ENCODE measurements at places on chromosomes 2 and 18.

DNA sequence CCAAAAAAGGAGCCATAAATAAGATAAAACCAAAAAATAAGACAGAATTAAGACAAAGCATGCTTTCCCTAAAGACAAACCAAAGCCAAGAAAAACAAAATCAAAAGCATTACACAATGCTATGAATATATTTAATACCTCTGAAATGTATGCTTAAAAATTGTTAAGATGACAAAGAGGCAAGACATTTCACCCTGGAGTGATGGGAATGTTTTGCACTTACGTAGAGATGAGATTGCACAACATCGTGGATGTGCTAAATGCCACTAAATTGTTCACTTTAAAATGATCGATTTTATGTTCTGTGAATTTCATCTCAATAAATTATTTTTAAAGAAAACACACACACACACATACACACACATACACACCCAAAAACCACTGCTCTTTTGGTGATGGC is 386.6 kb upstream of the KLHL29 start:
- no peak for DNase-seq

GRCh38 chr2:60505880-60506260 is 47.6 kb downstream of the BCL11A start:
- peak; percentile 46 for DNase-seq

- DNase-seq, result no peak
Measured at GRCh38 chr2:11456251-11456650, 9.7 kb downstream of the E2F6 start.

DNA sequence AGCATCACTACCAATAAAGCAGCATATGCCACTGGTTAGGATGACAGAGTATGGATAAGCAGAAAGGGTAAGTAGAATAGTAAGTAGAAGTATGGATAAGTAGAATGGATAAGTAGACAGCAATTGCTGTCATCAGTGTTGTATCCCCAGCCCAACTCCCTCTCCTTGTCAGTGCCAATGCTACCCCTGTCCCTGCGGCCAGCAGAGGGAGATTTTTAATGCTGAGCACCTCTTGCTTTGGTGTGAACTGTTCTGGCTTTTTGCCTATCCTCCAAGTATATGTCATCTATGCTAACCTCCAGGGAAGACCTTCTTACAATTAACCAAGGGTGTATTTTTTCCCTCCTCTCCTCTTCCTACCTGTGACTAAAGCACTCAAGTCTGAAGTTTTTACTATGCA is 136.7 kb upstream of the SPHKAP start:
- DNase-seq, result no peak

GRCh38 chr2:188430705-188431104 is 139.0 kb downstream of the GULP1 start:
- DNase-seq, result no peak

- no peak for DNase-seq
Measured at GRCh38 chr2:65044097-65044735, 12.0 kb upstream of the CEP68 start.

DNA sequence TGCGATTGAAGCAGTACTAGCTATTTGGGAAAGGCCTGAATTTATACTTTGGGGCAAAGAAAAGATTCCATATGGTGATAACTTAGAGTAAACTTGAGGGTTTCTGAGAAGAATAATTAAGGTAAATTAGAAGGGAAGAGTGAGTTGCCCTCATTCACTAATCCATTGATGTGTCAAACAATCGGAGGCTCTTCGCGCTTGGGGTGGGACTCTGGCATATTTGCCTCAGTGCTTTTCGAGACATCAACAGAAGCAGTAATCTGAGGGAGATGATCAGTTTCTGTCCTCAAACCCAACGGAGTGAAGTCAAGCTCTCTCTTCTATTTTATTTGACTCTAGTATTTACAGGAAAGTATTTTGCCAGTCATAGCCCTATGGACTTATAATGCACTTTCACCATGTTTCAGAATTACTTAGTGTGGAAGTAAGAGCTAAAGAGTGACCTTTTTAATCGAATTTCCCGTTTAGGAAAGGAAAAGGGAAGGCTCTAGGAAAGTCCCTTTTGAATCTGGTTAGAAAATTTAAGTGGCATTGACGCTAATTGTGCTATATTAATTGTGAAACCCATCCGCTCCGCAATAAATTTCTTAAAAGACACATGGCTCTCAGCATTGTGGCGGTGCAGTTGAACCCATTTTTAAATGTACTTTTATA is 1.3 kb downstream of the RAB10 start:
- peak; percentile 71 for DNase-seq

- no peak for DNase-seq
Measured at GRCh38 chr2:69018678-69019095, 5.7 kb downstream of the ANTXR1 start.

DNA sequence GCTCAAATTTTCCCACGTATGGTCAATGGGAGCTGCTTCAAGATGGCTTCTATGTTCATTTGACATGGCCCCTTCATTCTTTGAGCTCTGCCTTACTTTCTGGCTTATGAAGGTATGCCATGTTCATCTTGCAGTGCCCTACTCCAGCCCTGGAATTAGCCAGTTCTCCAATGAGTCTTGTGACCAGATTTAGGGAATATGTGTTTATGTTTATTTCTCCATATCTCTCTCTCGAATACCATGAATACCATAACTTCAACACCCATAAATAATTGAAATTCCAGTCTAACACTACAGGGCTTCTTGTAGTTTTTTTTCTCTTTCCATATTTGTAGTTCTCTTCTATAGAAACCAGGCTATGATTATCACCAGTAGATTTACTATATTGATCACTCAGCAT is 39.7 kb downstream of the EPB41L5 start:
- DNase-seq, result no peak

- no peak for DNase-seq
Measured at GRCh38 chr2:140542627-140543026, 1588.2 kb downstream of the LRP1B start.

DNA sequence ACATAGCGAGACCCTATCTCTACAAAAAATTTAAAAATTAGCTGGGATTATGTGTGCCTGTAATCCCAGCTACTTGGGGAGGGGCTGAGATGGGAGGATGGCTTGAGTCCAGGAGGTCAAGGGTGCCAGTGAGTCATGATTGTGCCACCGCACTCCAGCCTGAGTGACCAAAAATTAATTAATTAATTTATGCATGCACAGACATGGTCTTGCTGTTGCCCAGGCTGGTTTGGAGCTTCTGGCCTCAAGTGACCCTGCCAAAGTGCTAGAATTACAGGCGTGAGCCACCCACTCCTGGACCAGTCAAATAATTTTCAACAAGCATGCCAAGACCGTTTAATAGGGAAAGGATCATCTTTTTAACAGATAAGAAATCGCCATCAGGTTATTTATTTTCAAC is 57.7 kb upstream of the TFCP2L1 start:
- no peak for DNase-seq

DNA sequence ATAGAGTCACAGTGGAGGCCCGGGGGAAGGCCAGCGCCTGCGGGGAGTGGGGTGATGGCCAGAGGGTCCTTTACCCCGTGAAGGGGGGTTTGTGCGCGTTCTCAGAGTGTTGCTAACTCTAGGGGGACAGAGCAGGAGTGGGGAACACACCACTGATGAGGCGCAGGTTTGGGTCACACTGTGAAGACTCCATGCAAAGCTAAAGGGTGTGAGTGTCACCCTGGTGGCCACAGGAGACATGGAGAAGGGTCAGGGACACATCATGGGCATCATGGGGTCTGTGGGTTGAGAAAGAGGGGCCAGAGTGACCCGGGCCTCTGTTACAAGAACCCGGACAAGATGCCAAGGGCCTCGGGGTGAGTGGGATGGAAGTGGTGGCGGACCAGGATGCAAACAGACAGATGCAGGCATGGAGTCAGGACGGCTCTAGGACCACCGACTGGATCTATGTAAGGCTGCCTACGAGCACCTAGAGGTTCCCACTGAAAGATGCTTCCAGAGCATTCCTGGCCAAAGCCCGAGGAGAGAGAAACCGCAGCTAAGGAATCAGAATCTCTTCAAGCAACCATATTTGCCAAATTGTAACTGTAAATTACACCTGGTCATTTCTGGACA is 84.3 kb downstream of the PXDN start:
- no peak for DNase-seq

DNA sequence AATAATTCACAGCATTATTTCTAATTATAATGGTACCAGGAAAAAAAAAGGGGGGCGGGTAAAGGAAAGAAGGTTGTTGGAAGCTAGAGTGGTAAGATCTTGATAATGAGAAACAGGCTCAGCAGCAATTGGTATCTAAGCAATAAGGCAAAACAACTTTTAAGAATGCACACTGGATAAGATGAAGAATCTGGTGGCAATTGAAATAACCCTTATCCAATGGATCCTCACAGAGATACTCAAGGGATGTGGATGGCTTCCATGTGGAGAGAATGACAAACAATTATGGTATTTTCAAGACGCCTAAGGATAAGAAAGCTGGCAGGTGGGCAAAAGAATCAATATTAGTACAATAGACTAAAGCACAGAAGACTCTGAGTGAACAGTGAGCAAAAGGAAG is 153.6 kb downstream of the UPP2 start:
- no peak for DNase-seq

DNA sequence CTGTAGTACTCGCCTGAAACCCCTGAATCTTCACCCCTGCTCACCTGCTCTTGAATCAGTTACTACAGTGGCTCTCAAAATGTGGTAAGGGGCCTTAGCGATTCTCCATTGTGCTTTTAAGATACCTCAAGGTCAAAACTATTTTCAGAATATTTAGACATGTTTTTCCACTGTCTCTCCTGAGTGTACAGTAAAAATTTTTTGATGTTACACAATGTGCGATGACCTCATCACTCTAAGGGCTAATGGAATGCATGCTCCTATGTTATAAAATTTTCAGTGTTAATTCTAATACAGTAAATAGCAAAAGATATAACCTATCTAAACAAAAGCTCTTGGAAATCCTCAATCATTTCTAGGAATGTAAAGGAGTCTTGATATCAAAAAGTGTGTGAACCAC is 336.9 kb upstream of the PKDCC start:
- no peak for DNase-seq

DNA sequence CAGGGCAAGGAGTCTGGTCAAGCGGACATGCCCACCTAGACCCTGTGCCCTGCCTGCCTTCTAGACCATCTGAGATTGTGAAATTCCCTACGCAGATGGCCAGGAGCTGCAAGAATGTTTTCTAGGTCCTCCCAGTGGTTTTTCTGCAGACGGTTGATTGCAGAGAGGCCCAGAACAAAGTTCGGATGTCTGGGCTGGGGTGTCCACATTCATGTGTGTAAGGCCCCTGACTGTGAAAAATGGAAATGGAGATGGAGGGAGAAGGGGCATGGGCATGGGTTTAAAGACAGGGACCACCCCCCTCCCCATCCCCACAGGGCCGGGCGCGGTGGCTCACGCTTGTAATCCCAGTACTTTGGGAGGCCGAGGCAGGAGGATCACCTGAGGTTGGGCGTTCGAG is 11.8 kb downstream of the ARHGAP25 start:
- DNase-seq, result no peak

DNA sequence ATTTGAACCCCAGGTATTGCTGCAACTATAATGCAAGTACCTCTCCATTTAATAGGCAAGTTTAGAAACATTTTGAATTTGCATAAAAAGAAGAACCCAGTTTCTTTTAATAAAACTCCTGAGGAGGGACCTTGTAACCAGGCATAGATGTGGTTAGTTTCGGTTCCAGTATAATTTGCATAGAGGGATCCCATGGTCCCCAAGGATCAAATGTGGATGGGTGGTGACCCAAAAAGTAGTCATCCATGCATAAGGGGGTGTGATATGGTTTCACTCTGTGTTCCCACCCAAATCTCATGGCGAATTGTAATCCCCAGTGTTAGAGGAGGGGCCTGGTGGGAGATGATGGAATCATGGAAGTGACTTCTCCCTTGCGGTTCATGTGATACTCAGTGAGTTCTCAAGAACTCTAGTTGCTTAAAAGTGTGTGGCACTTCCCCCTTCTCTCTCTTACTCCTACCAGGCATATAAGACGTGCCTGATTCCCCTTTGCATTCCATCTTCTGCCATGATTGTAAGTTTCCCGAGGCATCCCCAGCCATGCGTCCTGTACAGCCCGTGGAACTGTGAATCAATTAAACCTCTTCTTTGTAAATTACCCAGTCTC is 40.2 kb upstream of the SKA1 start:
- no peak for DNase-seq

- DNase-seq, result no peak
Measured at GRCh38 chr2:43462866-43463641, 132.8 kb downstream of the THADA start.

Measured in hematopoietic multipotent progenitor cell treated with erythropoietin and hydrocortisone succinate and interleukin-3 and kit ligand, for 17 days (in vitro differentiated cells).